ENCODE measurements at places on chromosomes 7 and 10.

DNA sequence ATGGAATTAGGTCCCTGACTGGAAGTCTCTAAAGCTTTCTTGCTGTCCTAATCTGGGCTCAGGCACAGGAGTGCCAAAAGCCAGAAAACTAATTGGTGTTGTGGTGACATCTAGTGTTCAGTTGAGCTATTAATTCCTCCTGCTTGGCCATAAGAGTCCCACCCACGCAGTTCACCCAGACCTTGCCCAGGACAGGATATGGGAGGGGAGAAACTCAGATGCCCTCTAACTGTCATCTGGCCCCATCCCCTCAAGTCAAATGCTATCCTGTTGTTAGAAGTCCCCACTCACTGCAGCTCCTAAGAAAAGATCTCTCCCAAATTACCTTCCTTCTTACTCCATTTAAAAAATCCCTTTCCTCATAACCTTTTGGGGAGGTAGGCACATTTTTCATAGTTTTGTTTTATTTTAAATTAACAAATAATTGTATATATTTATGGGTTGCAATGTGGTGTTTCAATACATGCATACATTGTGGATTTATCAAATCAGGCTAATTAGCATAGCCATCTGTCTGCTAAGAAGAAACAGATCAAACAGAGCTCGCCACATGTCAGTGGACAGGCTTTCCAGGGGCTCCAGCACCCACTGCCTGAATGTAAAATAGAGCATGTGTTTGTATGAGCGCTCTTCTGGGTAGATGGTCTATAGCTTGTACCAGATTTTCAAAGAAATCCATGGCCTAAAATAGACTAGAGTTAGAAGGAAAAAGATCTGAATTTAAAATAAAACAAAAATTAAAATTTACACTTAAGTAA lies 84.0 kb downstream of the GSAP start:
- H3K27me3 ChIP-seq: no peaks in the 10 kb centered on the region
- H3K4me1 ChIP-seq: peaks cover 29% of the 10 kb centered on the region
- peaks cover 4% of the 10 kb centered on the region for H3K36me3 ChIP-seq
- H3K4me3 ChIP-seq: no peak overlapping the region

GRCh38 chr10:69352569-69353264 lies 64.0 kb downstream of the TACR2 start:
- no peak overlapping the region for H3K27ac ChIP-seq
- no peak overlapping the region for H3K4me3 ChIP-seq
- peaks cover 49% of the 10 kb centered on the region for H3K4me1 ChIP-seq
- H3K27me3 ChIP-seq: no peaks in the 10 kb centered on the region

- H3K4me3 ChIP-seq: no peak overlapping the region
- H3K4me1 ChIP-seq: no peaks in the 10 kb centered on the region
- no peak overlapping the region for H3K27ac ChIP-seq
- DNase-seq: no peak
- no peaks in the 10 kb centered on the region for H3K27me3 ChIP-seq
These were observed 45.8 kb downstream of the ERLIN1 start for GRCh38 chr10:100140070-100140469.

DNA sequence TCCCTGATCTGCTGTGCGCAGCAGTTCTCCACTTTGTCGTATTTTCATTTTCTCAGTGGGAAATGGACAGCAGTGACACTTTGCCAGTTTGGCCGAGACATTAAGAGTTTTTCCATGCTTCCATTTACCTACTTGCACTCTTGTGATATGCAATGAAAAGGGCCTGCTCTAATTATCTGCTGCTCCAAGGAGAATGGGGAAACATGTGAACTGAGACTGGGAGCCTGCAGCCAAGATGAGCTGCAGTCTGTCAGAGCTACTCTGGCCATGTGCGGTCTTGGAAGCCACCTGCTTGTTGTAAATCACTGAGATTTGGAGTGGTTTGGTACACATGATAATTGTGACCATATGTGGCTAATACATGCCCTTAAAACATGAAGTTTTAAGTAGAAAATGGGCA lies 586.6 kb upstream of the POT1 start:
- H3K27ac ChIP-seq: no peak overlapping the region
- H3K4me3 ChIP-seq: no peak overlapping the region
- no peak for DNase-seq
- H3K4me1 ChIP-seq: no peaks in the 10 kb centered on the region
- H3K27me3 ChIP-seq: no peaks in the 10 kb centered on the region
- no peaks in the 10 kb centered on the region for H3K36me3 ChIP-seq
